ENCODE measurements at places on chromosomes 4 and X.

DNA sequence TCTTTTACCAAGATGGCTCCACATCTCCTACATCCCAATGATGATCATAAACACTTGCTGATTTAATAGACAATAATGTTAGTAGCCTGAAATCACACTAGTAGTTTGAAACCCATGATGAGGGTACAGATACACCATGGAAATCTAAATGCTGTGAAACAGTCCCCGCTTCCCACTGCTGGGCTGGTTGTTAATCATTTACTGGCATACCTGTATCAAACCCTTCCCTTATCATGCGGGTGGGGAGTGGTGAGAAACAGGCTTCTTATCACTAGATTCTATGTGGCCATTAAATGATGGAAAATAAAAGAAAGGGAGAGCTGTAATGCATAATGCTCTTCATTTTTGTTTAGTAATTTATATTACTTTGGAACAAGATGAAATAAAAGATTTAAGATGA is 21.9 kb downstream of the MAOA start:
- DNase-seq, result no peak

DNA sequence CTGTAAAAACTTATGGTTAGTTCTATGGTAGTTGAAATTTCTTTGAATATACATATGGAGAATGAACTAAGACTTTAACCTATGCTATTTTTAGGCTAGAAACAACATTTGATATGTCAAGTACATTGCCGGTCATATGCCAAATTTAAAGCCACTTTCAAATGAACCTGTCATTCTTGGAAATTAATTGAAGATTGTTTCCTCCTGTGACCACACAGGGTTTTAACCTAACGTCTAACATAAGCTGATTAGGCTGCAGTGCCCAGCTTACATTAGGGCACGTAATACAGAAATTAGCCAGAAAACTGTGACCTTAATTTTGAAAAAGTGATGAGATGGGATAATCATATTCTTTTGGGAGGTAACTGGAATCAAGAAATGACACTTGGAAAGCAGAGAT is 645.9 kb downstream of the FSTL5 start:
- DNase-seq, result no peak

DNA sequence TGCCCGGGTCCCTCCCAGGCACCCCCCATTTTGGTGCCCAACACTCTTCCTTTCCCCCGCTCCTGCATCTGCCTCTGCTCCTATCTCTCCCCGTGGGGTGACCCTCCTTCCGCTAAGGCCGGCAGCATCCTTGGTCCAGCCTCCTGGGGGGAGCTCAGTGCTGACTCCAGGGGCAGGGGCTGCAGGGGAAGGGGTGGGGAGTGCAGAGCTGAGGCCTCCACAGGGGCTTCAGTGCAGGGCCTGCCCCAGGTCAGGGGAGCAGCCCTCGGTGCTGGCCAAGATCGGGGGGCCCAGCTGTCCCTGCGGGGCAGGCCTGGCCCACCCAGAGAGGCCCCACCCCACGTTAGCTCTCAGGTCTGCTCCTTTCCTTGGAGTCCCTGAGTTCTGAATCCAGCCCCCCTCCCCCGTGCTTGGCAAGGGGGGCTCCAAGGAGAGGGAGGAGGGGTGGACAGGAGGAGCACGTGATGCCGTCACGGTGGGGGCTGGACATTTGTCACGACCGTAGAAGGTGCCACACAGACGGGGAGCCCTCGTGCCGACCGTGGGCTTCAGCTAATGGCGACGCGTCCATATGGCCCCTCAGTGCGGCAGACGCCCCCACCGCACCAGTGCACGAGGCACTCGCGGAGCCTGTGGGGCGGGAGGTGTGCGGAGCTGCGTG is 63.5 kb upstream of the ADRA2C start:
- DNase-seq, result no peak

DNA sequence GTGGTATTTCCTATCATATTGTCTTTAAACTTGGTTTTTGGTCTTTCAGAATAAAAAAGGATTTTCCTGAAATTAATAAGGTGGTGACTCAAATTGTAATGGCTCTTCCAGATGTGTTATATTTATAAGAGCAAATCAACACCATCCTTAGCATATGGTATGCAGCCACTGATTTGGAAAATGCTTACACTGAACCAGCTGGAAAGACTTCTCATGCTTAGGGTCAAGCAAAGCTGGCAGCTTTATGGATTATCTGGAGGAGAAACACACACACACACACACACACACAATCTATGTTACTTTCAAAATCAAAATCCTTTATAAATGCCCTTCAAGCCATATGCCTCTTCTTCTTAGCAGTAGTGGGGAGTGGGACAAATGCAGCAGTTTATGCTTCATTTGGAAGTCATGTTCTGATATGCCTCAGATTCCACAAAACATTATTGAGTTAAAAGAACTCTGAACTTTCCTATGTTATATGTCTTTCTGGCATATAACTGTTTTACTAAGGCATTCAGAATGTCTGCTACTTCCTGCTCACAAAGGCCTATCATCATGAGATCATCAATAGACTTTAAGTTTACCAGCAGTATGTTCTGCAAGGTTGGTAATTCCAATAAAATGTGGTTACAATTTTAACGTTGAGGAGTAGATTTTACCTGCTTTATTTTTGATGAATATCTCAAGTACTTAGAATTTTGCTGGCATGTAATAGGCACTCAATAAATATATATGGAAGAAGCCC is 72.9 kb upstream of the PRDM5 start:
- no peak for DNase-seq

- DNase-seq, result no peak
Observed at GRCh38 chr4:98341309-98341708, 80.1 kb downstream of the RAP1GDS1 start.

DNA sequence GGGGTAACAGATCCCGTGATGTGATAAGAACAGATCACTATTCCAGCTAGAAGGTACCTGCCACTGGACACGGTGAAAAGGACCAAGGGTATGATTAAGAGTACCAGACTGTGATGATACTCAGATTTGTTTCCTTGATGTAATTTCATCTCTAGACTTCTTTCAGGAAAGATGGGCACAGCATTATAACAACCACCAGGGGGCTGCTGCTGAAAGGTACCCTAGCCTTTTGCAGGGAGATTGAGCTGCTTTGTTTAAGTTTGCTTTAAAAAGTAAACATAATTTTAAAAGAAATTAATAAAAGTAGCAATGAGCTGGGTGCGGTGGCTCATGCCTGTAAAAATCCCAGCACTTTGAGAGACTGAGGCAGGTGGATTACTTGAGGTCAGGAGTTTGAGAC is 145.4 kb downstream of the EMCN start:
- peak; percentile 2 for DNase-seq

- DNase-seq, result no peak
Observed at GRCh38 chr4:138039010-138039409, 203.1 kb downstream of the SLC7A11 start.

- DNase-seq, result no peak
Observed at GRCh38 chr4:14178421-14178820, 550.9 kb upstream of the BOD1L1 start.

DNA sequence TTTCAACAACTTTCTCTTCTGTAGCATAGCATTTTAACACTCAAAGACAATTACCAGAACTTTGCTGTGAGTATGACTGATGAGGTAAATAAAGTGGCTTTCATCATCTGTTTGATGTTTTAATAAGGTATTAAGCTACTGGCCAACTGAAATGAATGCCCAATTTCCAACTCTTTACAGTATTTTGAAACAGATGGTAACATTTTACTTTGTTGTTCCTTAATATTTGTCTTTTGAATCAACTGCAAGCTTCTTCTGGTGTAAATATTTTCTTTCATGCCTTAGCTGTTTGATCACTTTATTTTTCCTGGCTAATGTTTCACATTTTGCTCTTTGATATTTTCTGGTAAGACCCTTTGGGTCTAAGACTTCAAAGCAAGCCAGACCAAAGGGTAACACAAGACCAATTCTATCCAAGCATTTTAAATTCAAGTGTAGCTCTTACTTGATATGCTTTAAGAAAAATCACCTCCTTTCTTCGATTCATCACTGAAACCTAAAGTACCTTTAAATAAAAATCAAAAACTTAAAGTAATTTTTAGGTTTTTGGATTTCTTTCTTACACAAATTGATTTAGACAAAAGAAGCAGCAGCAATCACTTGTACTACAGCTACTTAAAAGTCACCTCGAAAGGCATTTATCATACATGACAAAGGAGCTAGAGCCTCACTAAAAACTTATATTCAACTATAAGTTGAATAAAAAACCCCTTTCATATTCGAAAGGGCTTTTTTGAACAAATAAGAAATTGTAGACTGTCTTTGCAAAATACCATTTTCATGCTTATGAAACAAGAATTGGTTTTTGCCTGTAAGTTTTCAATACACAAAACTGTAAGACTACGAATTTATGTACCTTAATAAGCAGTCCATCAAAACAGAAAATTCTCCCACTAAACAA is 57.6 kb downstream of the TBCK start:
- DNase-seq, result no peak

DNA sequence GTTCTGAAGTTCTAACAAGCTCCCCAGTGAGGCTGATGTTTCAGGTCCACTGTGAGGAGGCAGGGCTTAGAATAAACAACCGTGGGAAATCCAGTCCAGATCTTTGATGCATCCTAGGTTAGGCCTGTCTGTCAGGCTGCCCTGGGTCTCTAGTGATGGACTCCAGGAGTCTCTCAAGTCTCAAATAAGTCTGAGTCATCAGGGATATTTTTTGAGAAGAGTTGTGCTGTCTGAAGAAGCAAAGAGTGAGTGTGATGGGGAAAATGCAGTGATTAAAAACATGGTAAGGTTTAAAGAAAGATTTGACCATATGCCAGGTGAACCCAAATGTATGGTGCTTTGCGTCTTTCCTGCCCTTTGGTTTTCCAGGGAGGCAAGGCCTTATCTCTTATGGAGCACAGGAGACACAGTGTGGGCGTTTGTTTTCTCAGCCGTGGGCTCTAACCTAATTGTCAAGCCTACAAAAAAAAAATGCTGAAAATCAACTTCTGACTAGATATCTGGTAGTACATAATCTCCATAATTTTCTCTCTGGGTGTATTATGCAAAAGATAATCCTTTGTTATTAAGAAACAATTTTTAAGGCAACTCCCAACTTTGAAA is 100.7 kb downstream of the PTTG2 start:
- no peak for DNase-seq

DNA sequence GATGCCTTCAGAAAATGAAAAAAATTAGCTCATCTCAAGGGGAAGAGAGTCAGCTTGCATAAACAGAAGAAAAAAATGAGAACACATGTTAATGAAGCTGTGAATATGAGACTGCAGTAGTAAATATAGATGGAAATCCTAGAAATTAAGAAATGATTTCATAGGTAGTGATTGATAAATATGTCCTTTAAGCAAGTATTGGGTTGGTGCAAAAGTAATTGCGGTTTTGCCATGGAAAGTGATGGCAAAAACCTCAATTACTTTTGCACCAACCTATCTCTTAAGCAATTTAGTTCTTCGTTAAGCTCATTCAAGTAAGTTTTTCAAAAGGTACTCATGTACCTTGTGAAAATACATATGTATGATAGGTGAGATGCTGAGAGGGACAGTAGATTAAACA is 400.9 kb downstream of the SH2D1A start:
- no peak for DNase-seq

- DNase-seq, result peak; percentile 73
Observed at GRCh38 chrX:40171513-40172400, 74.0 kb upstream of the BCOR start.

- DNase-seq, result no peak
Observed at GRCh38 chr4:177957596-177958360, 515.5 kb upstream of the AGA start.

GRCh38 chr4:87103691-87104187 is 116.7 kb downstream of the KLHL8 start:
- DNase-seq, result no peak

GRCh38 chrX:24259544-24260240 is 54.2 kb downstream of the SUPT20HL2 start:
- DNase-seq, result peak; percentile 34

- DNase-seq, result no peak
Observed at GRCh38 chr4:48078862-48079655, 55.0 kb downstream of the TXK start.

GRCh38 chr4:56699537-56700105 is 18.5 kb upstream of the HOPX start:
- no peak for DNase-seq

GRCh38 chr4:75939890-75940691 is 722 bp downstream of the NAAA start:
- DNase-seq, result peak; percentile 26

GRCh38 chrX:25858273-25858880 is 279.8 kb upstream of the MAGEB18 start:
- no peak for DNase-seq

- DNase-seq, result no peak
Observed at GRCh38 chr4:88435987-88436693, 20.8 kb upstream of the HERC5 start.

DNA sequence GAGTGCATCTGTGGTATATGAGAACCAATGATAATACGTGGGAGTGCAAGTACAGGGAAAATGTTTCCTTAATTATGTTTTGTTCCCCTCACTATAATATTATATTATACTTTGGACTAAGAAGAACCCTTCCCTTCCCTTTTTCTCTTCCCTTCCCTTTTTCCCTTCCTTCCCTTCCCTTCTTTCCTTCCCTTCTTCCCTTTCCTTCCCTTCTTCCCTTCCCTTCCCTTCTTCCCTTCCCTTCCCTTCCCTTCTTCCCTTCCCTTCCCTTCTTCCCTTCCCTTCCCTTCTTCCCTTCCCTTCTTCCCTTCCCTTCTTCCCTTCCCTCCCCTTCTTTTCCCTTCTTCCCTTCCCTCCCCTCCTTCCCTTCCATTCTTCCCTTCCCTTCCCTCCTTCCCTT is 36.9 kb upstream of the VSIG4 start:
- no peak for DNase-seq

GRCh38 chr4:155973639-155974475 is 20.2 kb upstream of the CTSO start:
- no peak for DNase-seq

DNA sequence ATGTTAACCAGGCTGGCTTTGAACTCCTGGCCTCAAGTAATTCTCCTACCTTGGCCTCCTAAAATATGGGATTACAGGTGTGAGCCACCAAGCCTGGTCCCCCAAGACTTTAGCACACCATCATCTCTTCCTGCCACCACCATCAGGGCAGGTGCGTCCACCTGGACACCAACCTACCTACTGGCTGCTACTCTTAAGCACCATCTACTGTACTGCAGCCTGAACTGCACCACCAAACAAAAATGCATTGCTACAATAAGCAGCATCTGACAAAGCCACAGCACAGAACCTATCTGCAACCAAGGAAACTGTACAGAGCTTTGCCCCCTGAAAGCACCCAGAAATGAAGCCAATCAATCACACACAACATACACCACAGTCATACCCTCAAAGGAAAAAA is 139.7 kb downstream of the EFHC2 start:
- no peak for DNase-seq

GRCh38 chr4:64613046-64613445 is 203.8 kb upstream of the TECRL start:
- DNase-seq, result no peak
